Activated T-cell treated with anti-CD3 and anti-CD28 coated beads for 1 hour (primary cell): ENCODE measurements at places on chromosomes 12 and 14.

DNA sequence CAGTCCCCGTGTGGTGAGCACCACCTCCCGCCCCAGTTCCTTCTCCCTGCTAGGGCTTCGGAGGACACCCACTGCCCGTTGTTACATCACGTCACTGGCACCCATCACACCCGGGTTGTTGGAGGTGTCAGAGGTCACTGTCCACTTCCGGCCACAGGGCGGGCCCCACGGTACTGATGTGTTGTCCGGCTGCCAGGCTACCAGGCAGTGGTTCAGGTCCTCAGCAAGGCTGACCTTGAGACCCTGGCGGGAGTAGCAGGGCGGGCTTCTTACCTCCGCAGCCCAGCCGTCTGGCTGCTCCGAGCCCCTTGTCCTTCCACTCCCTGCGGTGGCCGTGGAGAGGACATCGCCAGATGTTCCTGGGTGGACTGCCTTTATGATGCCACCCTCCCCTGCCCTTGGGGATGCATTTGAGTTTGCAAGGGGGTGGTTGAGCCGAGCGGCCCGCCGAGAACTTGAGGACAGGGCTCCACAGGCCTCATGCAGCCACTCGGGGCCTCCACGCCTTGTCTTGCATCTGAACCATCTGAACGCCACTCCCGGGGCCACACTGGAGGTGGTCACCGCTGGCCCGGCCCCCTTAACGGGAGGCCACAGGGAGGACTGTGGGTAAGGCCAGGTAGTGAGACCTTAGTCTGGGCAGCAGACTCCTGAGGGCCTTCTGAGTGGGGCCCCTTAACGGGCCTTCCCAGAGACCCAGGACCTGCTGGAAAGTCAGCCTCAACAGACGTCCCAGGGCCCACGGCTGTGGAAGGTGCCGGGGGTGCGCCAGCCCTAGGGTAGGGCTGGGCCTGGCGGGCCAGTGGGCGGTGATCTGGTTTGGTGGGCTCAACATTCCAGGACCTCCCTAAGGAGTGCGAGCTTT, 27.1 kb upstream of the PLD4 start:
- no peak for DNase-seq

GRCh38 chr12:5399266-5399665, 32.6 kb upstream of the NTF3 start:
- DNase-seq: no peak

- no peak for DNase-seq
These were observed 2.7 kb downstream of the NCKAP5L start for GRCh38 chr12:49825360-49825970.

- DNase-seq: no peak
These were observed 48.0 kb downstream of the PTHLH start for GRCh38 chr12:27924350-27925135.

DNA sequence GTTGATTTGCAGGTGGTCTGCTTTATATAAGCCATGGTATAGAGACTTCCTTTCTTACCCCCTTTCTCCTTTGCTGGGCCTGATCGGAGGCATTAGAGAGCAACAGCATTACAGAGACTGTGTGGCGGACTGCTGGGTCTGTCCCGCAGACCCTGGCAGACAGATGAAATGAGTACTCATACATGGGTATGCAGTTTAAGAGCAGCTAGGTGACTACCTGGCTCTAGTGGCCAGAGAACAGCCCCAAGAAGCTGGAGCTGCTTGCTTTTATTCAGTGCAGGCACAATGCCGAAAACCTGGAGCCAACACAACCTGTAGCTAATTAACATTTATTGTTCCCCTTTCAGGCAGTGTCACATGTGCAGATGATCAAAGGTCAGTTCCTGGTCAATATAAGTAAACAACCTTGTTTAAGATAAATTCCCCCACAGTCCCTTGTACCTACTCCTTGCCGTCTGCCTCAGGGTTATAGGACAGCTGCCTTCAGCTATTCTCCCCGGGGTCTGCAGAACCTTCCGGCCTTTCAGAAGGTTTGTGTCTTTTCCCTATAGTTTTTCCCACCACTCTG, 160.0 kb downstream of the TRHDE start:
- DNase-seq: no peak

GRCh38 chr12:30678221-30678620, 17.4 kb downstream of the IPO8 start:
- DNase-seq: no peak

GRCh38 chr12:122395319-122395718, 27.1 kb downstream of the CLIP1 start:
- DNase-seq: no peak

DNA sequence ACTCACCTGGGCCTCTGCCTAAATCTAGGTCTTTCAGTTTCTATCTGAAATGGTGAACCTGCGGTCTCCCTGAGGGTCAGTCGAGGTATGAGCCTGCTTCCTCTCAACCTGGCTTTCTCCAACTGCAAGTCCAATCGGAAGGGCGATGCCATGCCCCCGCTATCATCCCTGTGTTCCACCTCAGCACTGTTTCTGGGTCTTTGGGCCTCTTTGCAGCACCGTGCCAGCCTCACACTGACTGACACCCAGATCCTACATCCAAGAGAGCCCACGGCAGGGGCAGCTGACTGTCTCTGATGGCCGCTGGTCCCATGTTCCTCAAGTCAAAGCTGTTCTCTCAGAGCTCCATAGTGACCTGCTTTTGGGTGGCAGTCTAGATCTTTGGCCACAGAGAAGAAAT, 120.7 kb downstream of the PAPOLA start:
- no peak for DNase-seq

GRCh38 chr12:120085920-120086645, 30.5 kb downstream of the RAB35 start:
- no peak for DNase-seq

DNA sequence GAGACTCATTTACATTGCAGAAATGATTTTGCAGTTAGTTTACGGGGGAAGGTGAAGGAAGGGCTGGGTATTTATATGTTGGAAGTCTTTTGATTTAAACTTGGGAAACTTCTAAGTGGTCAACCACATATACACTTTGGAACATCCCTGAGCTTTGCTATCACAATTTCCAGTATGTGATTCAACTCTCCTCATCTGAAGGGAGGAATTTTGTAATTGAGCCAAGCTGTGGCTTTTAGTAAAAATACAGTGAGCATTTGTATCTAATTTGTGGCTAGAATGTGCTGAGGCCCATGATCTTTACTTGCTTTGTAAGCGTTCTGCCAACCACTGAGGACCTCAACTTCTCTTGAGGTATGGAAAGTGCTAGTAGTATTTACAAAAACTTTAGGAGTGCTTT, 235.0 kb upstream of the PDZRN4 start:
- DNase-seq: no peak

DNA sequence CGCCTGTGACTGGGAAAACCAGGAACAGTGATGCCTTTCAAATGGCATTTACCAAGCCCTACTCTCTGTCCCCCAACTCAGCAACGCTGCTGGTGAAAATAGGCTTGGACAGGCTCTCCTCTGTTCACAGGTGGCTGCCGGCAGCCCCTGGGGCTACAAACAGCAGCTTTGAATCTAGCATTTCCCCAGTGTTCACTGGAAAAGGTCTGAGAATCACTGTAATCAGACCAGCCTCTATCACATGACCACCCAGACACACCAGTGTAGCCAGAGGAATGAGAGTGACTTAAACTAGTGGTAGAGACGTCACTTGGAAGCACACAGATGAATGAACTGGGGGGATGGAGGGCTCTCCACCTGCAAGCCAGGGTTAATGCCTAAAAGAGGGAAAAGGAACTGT, 151.8 kb downstream of the FOXN3 start:
- DNase-seq: no peak

GRCh38 chr12:101783838-101784237, 44.6 kb upstream of the SYCP3 start:
- no peak for DNase-seq

GRCh38 chr12:87991483-87991882, 37.7 kb downstream of the C12orf50 start:
- DNase-seq: no peak

GRCh38 chr14:71320734-71321573, 413.7 kb downstream of the PCNX1 start:
- peak; percentile 51 for DNase-seq

DNA sequence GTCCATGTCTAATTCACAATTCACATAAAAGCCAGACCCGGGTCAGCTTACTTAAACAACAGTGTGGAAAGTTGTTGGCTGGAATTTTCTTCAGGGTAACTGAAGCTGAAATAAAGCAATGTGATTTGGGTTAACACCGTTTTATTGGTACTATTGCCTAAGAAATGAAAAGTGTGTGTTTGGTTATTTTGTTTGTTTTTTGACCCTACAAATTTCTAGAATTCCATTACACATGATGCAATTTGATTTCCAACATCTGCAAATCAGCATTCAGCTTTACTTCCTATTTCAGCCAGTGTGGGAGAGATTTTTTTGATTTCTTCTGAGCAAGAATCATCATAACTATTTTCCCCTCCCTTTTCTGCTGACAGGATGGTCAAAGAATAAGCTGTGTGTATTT, 45.7 kb upstream of the CLMN start:
- DNase-seq: no peak

DNA sequence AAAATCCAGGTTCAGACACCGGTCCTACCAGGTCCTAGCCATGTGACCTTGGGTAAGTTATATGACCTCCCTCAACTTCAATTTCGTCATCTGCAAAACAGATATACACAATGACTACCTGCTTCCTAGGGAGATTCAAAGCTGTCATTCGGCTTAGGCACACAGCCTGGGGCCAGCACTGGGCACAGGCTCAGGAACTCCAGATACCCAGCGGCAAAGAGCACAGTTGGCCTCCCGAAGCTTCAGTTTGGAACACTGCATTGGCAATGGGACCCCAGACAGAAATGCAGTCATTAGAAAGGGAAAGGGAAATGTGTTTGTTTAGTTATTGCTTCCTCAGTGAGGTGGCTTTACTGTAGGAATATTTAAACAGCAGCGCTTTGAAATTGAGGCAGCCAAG, 11.4 kb downstream of the PLEKHG6 start:
- no peak for DNase-seq

GRCh38 chr14:73227812-73228781, 9.2 kb upstream of the PAPLN start:
- no peak for DNase-seq

GRCh38 chr12:47349137-47350061, 269.6 kb upstream of the AMIGO2 start:
- no peak for DNase-seq

GRCh38 chr12:49687941-49688340, 19.3 kb downstream of the FMNL3 start:
- no peak for DNase-seq

- DNase-seq: no peak
These were observed 40.5 kb upstream of the TBC1D15 start for GRCh38 chr12:71799106-71799505.
